Femur (tissue), 1 donor: ENCODE measurements at places on chromosomes 2 and 18.

GRCh38 chr2:3001615-3002560, 375.7 kb downstream of the EIPR1 start:
- DNase-seq: no peak

- peak; percentile 85 for DNase-seq
These were observed 63.6 kb downstream of the CELF4 start for GRCh38 chr18:37502036-37502435.

- no peak for DNase-seq
These were observed 14.8 kb downstream of the MOGAT1 start for GRCh38 chr2:222686086-222686750.

- no peak for DNase-seq
These were observed 63.4 kb upstream of the ZBTB7C start for GRCh38 chr18:48472610-48473009.

DNA sequence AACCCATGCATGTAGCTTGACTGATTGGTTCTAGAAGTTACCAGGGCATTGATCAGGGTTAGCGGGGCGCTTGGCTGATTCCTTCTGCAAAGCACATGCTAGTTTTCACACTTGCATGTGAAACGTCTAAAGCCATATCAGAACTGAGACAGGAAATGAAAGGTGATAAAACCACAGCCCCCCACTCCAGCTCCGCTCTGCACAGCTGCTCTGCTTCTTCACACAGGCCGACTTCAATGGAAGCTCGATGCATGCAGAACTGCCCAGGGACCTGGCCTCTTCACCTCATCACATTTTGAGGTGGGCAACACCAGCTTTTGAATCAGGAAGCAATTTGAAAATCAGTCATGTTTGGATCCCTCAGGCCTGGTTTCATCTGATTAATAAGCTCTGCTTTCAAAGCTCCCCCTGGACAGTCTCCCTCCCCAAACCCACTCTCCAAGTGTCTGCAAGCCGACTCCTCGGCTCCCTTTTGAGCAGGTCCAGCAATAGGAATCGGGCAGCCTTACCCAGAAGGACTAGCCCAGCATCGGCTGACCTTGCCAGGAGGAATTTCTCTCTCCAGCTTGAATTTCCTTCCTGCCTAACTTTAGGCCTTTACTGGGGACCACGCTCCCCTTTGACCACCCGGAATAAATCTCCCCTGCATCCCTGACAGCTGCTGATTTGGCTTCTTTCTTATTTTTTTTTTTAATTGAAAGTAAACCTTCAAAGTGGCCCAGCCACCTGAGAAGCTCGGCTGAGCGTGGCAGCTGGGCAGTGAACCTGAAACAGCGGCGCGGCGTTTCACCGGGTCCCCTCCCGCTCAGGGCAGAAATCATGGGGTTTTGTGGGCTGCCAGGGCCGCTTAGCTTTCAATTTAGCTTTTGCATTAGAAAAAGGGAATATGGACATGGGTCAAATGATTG, 31.7 kb downstream of the HRH4 start:
- DNase-seq: no peak

DNA sequence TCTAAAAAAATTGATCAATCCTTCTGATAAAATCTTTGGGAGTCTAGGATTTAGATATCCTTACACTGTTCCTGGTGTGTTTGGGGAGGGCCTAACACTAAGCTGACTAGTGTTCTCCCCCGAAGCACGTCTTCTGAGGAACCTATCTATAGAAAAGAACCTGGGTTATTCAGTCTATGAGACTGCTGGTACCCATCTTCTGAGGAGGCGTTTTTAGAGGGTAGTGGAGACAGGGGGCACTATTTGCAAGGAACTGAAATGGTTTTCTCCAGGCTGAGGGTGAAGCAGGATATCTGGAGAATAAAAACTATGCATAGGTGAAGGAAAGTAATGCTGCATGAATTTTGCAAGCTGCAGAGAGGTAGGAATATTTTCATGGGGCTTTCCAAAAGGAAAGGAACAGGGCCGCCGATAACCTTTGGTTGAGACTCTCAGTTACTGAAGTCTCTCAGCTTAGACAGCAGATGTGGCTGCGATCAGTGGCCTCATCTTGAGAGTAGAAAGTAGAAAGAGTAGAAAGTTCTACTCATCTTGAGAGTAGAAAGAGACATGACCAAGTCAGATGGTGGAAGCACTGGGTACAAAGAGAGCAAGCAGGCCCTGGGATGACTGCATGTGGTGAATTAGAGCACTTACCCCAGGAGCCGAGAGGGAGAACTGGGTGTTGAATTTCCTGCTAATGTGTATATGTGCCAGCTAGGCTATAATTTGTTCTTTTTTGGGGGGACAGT, 31.8 kb upstream of the KCNE4 start:
- DNase-seq: no peak

- DNase-seq: no peak
These were observed 54.8 kb downstream of the ATP9B start for GRCh38 chr18:79123948-79124347.

DNA sequence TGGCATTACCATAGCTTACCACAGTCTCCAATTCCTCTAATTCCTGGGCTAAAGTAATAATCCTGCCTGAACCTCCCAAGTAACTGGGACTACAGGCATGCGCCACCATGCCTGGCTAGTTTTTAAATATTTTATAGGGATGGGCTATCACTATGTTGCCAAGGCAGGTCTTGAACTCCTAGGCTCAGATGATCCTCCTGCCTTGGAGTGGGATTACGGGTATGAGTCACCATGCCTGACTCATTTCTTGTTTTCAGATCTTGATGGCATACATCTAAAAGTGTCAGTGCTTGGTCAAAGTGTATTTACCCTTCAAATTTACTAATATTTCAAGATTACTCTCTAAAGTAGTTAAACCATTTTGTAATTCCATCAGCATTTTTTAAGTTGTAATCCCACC, 9.4 kb upstream of the SOCS6 start:
- no peak for DNase-seq

DNA sequence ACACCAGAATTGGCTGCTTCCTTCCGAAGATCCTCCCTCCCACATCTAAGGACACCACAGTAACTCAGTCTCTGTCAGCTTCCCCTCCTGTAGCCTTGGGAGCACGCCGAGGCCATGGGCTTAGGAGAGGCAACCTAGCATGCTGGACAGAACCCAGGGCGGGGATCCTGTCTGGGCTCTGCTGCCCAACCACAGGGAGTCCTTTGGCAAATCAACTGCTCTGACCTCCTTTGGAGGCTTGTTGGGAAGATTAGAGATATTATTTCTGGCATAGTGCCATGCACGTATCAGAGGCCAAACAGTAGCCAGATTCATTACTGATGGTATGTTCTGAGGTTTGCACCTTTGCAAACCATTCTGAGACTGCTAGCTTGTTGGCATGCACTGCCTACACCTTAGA, 262.7 kb upstream of the EPAS1 start:
- no peak for DNase-seq

DNA sequence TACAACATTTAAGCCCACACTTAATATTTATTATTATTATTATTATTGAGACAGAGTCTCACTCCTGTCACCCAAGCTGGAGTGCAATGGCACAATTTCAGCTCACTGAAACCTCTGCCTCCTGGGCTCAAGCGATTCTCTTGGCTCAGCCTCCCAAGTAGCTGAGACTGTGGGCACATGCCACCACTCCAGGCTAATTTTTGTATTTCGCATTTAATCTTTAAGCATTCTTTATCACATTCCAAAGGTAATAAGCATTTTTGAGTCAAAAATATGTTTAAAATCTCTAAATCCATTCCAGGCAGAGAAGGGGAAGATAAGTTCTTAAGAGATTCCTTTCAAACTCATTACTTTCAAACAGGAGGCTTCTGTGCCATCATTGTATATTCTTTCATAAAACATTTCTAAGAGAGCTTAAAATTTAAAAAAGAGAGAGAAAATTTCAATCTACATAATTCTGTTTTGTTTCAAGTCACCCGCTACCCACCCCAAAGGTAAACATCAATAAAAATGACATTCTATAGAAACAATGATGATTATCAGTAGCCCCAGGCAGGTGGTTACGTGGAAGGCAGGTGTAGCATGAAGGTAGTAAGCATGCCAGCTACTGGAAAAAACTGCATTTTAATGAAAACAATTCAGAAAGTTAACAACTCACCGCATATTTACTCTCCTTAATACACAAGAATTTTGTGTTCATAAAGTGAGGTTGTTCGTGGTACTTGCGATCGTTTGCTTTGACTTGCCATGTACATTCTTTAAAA, 84.4 kb upstream of the NARS1 start:
- DNase-seq: no peak

DNA sequence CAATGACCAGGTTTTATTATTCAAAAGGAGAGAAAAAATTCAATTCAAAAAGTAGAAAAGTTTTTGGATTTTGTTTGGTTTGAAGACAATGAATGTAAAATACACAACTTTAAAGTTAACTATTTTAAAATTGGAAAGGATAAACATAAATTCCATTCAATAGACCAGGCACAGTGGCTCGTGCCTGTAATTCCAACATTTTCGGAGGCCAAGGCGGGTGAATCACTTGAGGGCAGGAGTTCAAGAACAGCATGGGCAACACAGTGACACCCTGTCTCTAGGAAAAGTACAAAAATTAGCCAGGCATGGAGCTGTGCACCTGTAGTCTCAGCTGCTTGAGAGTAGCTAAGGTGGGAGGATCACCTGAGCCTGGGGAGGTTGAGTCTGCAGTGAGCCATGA, 54.7 kb downstream of the SCN9A start:
- DNase-seq: no peak

GRCh38 chr2:99422599-99422998, 67.2 kb downstream of the REV1 start:
- DNase-seq: no peak

DNA sequence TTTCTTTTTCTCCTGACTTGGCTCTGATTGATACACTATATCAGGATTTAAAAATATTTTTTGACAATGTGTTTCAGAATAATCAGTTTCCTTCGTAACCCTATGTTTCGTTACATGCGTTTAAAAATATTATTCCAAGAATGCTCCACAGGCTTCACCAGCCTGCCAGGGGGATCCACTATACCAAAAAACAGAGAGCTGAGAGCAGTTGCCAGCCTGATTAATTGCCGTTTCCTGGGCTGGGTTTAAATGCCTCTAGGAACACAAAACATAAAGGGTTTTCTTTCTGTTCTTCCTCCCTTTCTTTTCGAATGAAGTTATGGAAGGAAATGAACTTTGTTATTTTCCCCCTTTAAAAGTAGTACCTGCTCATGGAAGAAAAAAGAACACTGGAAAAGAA, 47.9 kb downstream of the LRRFIP1 start:
- DNase-seq: no peak

- DNase-seq: peak; percentile 84
These were observed 57.4 kb upstream of the PCBP1 start for GRCh38 chr2:70029814-70030409.

DNA sequence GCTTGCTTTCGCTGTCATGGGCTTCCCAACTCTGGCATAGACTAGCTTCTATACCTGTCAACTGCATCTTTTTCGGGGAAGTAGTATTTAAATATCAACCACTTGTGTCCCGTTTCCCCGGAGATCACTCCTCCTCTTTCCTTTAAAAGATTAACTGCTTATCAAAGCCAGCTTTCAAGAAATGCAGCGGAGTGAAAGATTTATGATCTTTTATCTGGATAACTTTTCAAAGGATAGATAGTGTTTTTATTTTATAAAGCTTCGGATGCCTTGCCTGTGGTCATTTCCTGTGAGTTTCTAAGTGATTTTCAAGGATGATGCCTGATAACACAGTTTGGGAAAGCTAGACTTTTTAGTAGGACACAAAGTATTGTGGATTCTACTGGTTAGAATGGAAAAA, 2.9 kb upstream of the IGFBP5 start:
- no peak for DNase-seq

DNA sequence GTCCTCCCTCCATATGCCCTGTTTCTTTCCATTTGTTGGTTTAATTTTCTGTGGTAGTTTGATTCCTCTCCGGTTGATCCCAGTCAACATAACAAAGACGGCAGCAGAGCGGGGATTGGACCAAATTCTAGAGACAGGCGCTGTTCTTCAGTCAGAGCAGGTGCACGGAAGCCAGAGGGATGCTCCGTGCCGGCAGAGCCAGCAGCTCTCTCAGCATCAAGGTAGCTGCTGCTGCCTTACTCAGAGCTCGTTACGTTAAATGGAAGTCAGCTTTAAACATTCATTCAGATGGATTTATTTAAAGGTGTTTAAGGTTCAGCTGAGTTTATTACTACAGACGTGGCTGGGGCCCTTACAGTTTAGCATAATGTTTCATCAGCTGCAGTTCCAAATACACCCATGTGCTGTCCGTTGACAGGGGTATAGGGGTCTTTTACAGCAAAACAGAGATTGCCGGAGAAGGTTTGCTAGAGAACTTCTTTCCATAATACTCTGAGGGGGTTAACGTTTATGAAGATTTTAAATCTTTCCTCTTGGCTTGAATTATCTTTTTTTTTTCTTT, 497.2 kb upstream of the PIK3C3 start:
- no peak for DNase-seq

DNA sequence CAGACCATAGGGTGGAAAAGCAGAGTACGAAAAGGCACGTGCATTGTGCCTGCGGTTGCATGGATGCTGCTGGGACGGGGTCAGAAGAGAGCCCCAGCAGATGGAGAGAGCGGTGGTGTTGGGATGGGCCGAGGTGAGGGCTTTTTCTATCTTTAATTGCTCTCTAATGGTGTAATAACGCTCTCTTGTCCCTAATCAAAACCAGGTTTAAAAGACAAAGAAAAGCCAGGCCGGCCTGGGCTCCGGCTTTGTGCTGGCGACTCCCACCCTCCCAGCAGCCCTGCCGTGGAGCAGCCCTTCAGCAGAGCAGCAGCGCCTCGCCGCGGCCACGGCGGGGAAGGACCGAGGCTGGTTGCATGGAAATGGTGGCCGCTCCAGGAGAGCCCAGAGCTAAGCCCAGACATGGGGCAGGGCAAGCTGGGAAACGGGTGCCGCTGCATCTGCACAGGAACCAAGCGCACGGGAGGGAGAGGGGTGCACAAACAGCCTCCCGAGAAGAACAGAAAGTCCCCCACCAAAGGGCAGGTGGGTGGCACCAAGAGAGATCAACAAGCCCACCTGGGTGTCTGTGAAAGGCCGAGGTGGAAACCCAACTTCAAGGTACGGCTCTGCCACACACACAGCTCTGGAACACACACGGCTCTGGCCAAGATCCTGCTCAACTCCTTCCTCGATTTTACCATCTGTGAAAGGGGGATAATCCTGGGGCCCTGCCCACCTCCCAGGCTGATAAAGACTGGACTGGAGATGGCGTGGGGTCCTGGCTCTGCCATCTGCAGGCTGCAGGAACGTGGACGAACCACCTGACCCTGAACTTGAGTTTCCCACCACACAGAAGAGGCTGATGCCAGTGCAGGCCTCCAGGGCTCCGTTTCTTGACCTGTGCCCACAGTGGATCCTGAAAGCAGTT, 15.0 kb downstream of the HS1BP3 start:
- peak; percentile 93 for DNase-seq
